ENCODE measurements at places on chromosomes 16 and 17.
A peak's percentile ranks its signal among the peaks of the same experiment; 100 is the strongest.

GRCh38 chr17:29215717-29216116 is 30.9 kb upstream of the CRYBA1 start:
- no peak for DNase-seq

DNA sequence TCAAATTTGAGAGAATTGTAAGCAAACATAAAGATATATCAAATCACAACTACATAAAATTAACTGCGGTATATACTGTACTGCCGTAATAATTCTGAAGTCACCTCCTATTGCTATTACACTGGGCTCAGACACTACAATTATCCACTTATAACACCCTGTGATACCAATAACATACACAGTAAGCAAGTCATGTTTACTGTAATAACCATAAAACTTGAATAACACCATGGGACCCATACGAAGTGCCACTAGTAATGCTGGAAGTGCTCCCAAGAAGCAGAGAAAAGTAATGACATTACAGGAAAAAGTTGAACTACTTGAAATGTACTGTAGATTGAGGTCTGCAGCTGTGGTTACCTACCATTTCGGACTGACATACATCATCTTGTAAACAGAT is 24.0 kb downstream of the CMC2 start:
- DNase-seq = no peak

DNA sequence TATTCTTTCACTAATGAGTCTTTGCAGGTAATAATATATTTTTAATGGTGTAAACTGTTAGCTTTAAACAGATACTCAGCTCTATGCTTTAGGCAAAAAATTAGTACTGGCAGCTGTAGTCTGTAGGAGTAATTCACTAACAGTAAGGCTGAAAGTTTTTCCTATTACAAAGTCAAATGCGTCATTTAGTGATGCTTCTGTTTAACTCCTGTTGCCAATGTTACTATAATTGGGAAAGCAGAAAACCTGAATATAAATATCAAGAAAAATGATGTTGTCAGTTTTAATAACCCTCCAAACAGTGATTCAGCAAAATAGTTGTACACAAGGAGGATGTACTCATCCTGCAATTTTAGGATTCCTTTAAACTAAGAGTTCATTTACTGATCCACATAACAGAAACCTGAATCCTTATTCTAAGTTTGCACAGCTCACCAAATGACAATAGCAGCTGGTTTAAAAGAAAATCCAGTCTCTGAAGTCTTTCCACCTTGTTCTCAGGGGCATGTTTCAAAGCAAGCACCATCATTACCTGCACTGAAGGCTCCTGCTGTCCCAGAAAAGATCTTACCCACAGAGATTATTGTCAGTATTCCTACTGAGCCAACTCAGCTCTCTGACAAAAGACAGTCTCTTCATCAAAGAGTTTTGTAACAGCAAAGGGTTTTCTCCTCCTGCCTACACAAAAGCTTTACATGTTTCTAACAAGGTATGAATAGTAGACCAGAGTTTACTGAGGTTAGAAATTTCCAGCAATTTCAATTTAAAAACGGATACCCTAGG is 4.2 kb downstream of the CDR2 start:
- no peak for DNase-seq

DNA sequence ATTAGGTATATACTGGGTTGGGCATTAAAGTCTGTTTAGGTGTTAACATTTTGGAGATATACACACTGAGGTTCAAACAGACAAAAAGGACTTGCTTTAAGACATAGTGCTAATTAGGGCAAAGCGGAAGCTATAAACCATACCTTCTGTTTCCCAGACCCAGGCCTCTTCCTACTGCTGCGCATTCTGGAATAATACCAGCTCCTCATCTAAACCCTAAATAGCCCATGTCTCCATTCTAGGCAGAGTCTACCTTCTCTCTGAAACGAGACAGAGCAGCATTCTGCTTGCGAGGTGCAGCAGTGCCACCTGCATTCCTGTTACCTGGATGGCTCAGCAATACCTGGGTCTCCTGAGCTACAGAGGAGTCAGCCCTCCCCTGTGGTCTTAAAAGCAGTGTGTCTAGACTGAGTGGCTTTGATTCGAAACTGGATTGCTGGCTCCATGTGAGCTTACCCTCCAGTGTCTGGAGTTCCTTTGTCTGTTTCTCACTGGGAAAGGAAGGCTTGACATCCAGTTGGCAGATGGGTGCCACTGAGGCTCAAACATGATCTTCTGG is 6.4 kb downstream of the YPEL2 start:
- no peak for DNase-seq

- no peak for DNase-seq
Observed at GRCh38 chr17:81132197-81132540, 33.1 kb upstream of the PVALEF start.

DNA sequence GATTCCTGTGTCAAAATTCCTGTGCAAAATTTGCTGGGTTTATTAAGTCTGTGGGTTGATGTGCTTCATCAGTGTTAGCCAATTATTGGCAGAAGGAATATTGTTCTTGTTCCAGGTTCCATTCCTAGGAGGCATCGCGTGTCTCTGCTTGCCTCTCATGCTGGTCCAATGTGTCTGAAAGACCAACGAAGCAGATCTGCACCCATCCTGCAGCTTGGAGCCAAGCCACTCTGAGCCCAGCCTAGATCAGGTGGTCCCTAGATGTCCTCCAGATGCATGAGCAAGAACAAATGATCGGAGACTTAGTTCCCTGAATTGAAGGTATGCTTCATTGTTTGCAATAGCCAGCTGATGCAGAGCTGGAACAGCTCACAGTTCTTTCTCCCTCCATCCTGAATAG is 10.5 kb upstream of the PIK3R6 start:
- DNase-seq = no peak

DNA sequence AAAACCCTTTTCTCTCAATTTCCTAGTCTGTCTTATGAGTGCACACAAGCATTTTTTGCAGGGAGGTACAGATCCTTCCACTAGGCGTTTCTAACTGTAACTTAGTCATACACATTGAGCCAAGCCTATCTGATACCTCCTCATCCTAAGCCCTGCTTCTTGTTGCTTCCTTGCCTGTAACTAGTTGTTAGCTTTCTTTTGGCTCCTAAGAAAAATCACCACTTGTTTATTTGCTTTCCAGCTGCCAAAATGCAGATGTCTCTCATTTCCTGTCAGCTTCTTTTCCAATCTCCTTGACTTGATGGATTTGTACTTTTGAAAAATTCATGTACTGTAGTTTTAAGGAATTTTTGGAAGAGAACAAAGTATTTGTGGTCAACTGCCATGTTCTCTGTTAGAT is 73.7 kb downstream of the TNRC6C start:
- no peak for DNase-seq

GRCh38 chr17:64092952-64093451 is 36.9 kb downstream of the ERN1 start:
- no peak for DNase-seq

- no peak for DNase-seq
Observed at GRCh38 chr16:58415003-58415402, 22.7 kb downstream of the GINS3 start.

- no peak for DNase-seq
Observed at GRCh38 chr16:86508028-86508946, 2.0 kb upstream of the FOXF1 start.

GRCh38 chr16:29765167-29766032 is 12.7 kb upstream of the ZG16 start:
- DNase-seq = no peak

DNA sequence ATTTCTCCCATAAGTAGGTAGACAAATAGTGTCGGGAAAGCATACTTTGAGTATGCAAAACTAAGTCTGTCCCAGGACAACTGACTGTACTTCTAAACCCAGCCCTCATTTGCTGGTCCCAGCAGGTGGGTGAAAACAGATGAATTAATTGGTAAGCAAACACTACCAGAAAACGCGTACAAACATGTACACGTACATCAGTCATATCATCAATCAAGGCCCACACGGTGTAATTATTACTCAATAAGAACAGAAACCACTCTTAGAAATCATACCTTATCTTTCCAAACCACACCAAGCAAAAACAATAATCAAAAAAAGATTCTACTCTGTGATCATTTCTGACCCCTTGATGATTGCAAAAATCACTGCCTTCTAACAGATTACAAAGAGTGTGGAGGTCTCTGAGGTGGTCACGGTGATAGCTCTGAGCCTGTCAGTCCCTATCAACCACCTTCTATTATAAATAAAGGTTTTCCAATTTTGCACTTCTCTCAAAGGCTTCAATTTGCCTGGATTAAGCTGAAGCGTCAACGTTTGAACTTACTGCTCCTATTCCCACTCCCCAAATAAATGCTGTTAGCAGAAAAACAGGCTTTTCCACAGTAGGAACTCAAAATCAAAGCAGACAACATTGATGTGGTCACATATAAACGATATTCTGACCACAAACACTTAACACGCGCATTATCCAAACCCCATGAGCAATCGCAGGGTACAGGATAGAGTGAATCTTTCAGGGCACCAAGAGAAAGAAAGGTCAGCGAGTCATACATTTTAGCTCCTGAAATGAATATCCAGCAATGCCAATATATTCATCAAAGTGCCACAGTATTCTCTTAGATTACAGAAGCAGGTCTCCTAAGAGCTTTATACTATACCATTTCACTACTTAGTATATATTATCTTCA is 211.9 kb downstream of the STX8 start:
- DNase-seq = no peak

DNA sequence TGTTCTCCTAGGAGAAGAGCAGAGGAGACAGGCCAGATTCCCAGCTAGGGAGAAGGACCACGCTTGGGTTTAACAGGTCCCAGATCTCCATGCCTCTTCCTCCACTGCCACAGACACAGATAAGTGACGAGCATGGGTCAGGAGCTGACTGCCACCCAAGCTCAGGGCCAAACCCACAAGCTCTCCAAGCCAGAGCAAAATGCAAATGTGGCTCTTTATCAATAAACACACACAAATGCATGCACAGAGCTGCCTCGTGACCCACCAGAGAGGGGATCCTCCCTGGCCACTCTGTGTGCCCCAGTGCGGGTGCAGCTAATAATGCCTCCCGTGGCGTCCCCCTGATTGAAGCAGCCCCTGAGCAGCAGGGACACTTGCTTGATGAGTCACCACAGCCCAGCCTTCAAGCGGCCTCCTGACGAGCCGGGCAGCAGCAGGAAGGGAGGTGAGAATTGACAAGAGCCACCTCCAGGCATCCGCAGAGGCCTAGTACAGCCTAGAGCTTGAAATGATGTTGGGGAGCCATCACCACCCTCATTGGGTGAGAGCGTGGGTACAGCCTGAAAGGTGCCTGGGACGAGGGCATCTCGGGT is 143.9 kb downstream of the CCDC182 start:
- DNase-seq = peak; percentile 48

DNA sequence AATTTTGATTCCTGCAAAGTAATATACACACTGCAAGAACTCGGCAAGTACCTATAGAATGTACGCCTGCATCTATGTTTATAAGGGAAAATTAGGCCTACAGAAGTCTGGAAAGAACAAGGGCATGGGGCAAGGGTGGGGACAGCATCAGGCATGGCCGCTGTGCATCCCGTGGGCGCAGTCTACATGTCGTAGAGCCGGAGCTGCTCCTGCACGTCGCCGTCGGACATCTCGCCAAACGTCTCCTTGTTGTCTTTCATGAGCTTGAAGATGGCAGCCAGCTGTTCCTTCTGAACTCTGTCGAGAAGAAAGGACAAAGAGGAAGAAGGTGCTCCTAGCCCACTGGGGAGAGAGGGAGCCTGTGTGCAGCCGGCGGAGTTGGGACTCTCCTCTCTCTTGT is 33.4 kb downstream of the MXRA7 start:
- DNase-seq = no peak

DNA sequence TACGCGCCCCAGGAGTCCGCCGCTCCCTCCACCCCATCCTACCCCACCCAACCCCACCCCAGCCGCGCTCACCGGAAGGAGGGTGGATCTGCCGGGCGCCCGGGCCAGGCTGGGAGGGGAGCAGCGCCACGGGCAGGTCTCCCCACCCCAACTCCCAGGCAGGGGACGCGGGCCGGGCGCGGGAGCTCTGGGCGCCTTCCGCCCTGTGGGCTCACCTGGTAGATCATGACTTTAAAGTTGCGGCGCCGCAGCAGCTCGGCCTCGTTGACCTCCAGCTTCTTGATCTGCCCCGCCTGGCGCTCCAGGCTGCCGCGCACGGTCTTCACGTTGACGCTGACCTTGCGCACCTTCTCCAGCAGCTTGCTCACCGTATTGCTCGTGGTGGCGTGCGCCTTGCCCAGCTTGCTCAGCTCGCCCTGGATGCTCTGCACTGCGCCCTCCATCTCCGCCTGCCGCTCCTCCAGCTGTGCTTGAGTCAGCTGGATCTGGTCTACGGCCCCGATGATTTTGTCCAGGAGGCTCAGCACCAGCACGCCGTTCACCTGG is 571 bp downstream of the CAVIN1 start:
- no peak for DNase-seq

- no peak for DNase-seq
Observed at GRCh38 chr16:51621610-51622009, 470.5 kb upstream of the SALL1 start.

DNA sequence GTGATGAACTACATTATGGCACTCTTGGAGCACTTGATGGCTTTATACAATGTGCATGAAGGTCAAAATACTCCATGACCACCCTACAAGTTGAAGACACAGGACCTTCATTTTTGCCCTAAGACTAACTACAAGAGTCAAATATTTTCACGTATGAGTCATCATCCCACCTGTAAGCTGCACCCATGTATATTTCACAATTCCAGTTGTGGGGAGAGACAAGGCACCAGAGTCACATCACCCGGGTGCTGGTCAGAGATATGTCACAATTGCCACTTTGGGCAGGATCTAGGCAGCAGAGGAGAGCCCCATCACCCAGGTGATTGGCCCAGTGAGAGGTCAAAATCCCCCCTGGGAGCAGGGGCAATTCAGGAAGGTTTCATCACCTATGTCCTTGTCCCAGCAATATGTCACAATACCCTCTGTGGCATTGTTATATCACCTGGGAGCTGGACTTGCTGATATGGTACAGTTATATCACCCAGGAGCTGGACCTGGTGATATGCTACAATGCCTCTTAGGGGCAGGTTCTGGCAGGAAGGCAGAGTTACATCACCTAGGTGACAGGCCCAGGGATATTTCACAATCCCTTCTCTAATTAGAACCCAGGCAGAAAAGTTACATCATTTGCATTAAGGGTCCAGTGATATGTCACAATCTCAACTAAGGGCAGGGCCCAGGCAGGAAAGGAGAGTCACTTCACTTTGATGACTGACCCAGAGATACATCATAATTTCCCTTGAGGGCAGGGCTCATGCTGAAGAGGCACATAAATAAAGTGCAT is 1839.2 kb downstream of the TP53TG3F start:
- DNase-seq = no peak

DNA sequence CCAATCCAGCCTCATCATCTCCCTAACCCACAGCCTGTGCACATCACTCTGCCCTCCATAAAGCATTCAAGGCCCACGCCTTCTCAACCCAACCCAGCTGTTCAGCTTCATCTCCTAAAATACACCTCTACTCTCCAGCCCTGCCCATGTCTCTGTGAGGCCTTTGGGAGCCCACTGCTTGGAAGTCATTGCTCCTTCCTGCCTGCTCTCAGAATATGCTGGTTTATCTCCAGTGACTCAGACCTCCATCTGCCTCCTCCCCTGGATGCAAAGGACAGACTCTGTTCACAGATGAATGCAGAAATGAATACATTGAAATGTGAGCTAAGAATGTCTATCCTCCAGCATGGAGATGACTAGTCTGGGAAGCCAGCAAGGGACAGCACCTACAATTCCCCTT is 19.0 kb downstream of the KCNG4 start:
- DNase-seq = no peak

GRCh38 chr16:85530370-85530739 is 82.8 kb upstream of the GSE1 start:
- no peak for DNase-seq
